Sigmoid colon (tissue), 7 donors: ENCODE measurements at places on chromosomes 11 and 22. TPM values are rescaled to one million over a fixed set of nuclear protein-coding genes. Genes with fewer than 3 reads are reported as not detected.

- DNase-seq, result peak; percentile 92
- no peaks in the 10 kb centered on the region for H3K36me3 ChIP-seq
- no peak overlapping the region for H3K4me3 ChIP-seq
- H3K4me1 ChIP-seq, result no peaks in the 10 kb centered on the region
Measured at GRCh38 chr22:17578136-17578754, 14.9 kb downstream of the SLC25A18 start.

- no peak overlapping the region for H3K4me3 ChIP-seq
- H3K27me3 ChIP-seq, result no peaks in the 10 kb centered on the region
- H3K4me1 ChIP-seq, result no peaks in the 10 kb centered on the region
- no peaks in the 10 kb centered on the region for H3K36me3 ChIP-seq
Measured at GRCh38 chr11:22898036-22898435, 37.8 kb upstream of the CCDC179 start.

- no peaks in the 10 kb centered on the region for H3K4me1 ChIP-seq
- no peaks in the 10 kb centered on the region for H3K36me3 ChIP-seq
- H3K4me3 ChIP-seq, result no peak overlapping the region
- no peak overlapping the region for H3K27ac ChIP-seq
- H3K27me3 ChIP-seq, result no peaks in the 10 kb centered on the region
- no peak for DNase-seq
Measured at GRCh38 chr22:47148510-47148909, 386.1 kb downstream of the TBC1D22A start.

GRCh38 chr11:68997995-68998348 lies 15.1 kb downstream of the MRGPRF start:
- peak; percentile 20 for DNase-seq
- peaks cover 52% of the 10 kb centered on the region for H3K4me1 ChIP-seq
- H3K36me3 ChIP-seq, result no peaks in the 10 kb centered on the region
- H3K27ac ChIP-seq, result peak overlapping the region; percentile 100

DNA sequence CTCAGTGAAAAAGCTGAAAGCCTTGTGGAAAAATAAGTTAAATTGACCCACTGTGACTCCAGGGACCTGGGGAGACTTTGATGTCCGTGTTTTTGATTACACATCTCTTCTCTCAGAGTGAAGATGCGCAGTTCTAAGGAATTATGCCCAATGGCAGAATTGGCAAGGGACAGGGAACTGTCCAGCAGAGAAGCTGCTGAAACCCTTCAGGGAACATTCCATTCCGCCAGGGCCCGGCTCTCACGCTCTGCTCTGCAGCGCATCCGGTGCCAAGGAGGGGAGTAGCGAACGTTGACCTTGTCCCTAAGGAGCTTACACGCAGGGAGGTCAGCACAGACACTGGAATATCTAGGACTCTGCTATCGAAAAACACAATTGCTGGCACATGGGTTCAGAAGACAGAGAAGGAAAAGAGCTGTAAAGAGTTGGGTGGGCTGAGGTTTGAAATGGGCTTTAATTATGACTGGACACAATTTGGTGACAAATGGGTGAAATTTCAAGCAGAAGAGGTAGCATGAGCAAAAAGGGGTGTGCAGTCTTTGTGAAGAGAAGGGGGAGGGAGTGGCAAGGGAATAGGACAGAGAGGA lies 64.5 kb upstream of the B3GAT1 start:
- H3K36me3 ChIP-seq, result no peaks in the 10 kb centered on the region
- no peak overlapping the region for H3K4me3 ChIP-seq
- no peaks in the 10 kb centered on the region for H3K27me3 ChIP-seq
- DNase-seq, result no peak

- no peaks in the 10 kb centered on the region for H3K36me3 ChIP-seq
- DNase-seq, result no peak
- H3K4me3 ChIP-seq, result no peak overlapping the region
- no peak overlapping the region for H3K27ac ChIP-seq
- H3K4me1 ChIP-seq, result no peaks in the 10 kb centered on the region
- H3K27me3 ChIP-seq, result no peaks in the 10 kb centered on the region
Measured at GRCh38 chr11:133619397-133619796, 87.1 kb upstream of the OPCML start.

- peak; percentile 48 for DNase-seq
- H3K27ac ChIP-seq, result no peak overlapping the region
- no peaks in the 10 kb centered on the region for H3K4me1 ChIP-seq
Measured at GRCh38 chr22:44583854-44584253, 85.8 kb upstream of the RTL6 start.

DNA sequence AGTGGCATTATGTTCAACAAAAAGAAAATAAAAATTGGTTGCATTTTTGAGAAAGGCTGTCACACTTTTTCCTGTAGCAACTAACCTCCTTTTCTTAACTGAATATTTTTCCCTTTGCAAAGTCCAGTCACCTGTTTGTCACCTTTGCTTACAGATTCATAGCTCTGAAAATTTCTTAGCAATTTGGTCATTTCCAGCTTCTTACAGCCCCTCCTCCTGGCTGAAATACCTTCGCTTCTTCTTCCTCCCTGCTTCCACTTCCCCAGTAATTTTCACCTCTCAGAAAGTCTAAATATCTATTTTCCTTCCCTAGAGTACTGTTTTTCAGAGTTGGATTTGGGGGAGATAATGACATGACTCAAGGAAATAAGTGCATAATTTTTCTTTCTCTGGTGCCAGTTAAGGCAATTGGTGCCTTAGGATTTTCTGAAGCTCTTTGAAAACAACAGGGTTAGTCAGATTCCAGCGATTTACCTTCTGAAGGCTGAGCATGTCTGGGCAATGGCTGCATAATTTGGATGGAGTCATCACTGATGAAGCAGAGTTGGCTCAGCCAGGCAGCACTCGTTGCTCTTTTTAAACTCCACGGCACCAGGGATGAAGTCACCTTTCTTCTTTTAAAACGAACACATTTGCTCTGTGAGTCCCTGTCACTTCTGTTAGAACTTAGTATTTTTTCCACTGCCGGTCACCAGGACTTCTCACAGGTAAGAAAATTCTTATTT lies 62.1 kb upstream of the AMOTL1 start:
- no peak overlapping the region for H3K27ac ChIP-seq
- H3K27me3 ChIP-seq, result no peaks in the 10 kb centered on the region
- DNase-seq, result no peak
- H3K4me3 ChIP-seq, result no peak overlapping the region
- H3K4me1 ChIP-seq, result no peaks in the 10 kb centered on the region

- H3K27me3 ChIP-seq, result no peaks in the 10 kb centered on the region
- H3K27ac ChIP-seq, result peak overlapping the region; percentile 48
- peaks cover 29% of the 10 kb centered on the region for H3K4me1 ChIP-seq
- no peak overlapping the region for H3K4me3 ChIP-seq
Measured at GRCh38 chr11:79087238-79087960, 353.4 kb downstream of the TENM4 start.

DNA sequence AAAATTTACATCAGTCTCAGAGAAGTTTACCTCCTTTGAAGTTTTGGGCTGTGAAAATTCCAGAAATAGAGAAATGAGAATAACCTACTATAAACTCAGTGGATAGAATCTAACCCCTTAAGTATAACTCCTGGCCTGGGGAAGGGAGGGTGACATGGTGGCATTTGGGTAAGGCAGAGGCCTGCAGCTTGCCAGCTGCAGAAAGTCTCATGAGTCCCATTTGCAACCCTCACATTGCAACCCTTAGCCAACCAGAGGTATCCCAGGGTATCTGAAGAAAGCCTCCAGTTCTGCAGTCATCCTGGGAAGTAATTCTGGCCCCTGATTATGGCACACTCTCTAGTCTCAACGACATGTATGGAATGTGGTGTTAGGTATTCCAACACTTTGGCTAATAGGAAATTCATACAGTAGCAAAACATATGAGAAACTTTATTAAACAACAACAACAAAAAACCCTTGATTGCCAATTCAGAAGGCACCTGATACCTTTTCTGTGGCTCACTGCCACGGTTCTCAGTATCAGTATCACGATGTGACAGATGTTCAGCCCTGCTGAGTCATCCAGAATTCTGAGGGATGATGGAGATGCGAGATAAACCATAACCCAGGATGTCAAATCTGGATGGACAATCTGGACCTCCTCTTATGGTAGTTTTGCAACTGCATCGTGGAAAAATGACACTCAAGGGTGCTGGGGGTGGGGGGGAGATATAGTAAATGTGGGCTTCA lies 743.4 kb downstream of the NELL1 start:
- no peaks in the 10 kb centered on the region for H3K27me3 ChIP-seq
- no peak overlapping the region for H3K27ac ChIP-seq
- no peak overlapping the region for H3K4me3 ChIP-seq
- H3K4me1 ChIP-seq, result no peaks in the 10 kb centered on the region

DNA sequence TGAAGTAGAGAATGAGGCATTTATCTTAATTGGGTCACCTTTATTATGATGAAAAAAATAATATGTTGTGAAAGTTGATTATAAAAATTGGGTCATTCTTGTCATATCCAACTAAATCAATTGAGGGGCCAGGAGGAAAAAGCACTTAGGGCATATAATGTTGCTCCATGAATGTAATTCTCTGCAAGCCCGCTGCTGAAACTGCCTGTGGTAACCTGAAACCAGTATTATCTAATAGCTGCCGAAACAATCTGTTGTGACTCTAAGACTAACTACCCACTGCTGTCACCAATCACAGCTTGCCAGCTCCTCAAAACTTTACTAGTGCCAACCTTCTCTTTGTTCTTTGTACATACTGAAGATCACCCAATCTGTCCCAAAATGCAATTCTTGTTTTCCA lies 115.8 kb downstream of the ATG16L2 start:
- no peak overlapping the region for H3K27ac ChIP-seq
- DNase-seq, result no peak
- H3K4me1 ChIP-seq, result peaks cover 2% of the 10 kb centered on the region
- H3K36me3 ChIP-seq, result no peaks in the 10 kb centered on the region
- no peaks in the 10 kb centered on the region for H3K27me3 ChIP-seq
- H3K4me3 ChIP-seq, result no peak overlapping the region

DNA sequence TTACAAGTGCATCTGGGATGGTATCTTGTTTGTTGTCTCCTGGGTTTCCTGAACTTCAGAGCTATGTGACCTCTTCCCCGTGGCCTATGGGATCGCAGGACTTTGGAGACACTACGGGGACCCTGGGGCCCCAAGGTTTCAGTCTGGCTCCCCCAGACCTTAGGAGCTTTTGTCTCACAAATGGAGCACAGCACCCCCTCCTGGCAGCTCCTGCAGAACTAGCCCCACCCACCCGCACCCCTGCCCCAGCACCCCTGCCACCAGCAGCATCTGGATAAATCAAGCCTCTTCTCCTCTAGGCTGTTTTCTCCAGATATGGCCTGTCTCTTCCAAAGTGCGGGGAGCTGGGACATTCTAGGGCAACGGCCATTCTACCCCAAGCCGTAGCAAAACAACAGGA lies 10.4 kb downstream of the RCOR2 start:
- H3K4me1 ChIP-seq, result peaks cover 22% of the 10 kb centered on the region
- no peak for DNase-seq
- H3K27me3 ChIP-seq, result no peaks in the 10 kb centered on the region
- H3K27ac ChIP-seq, result no peak overlapping the region
- no peak overlapping the region for H3K4me3 ChIP-seq

- no peak overlapping the region for H3K4me3 ChIP-seq
- DNase-seq, result peak; percentile 3
- H3K27ac ChIP-seq, result no peak overlapping the region
- no peaks in the 10 kb centered on the region for H3K27me3 ChIP-seq
- peaks cover 51% of the 10 kb centered on the region for H3K36me3 ChIP-seq
Measured at GRCh38 chr11:12531681-12532080, 142.5 kb upstream of the TEAD1 start.

GRCh38 chr11:106986261-106986660 lies 32.0 kb downstream of the GUCY1A2 start:
- H3K27me3 ChIP-seq, result no peaks in the 10 kb centered on the region
- no peak for DNase-seq
- no peaks in the 10 kb centered on the region for H3K36me3 ChIP-seq
- no peak overlapping the region for H3K4me3 ChIP-seq
- H3K27ac ChIP-seq, result no peak overlapping the region

DNA sequence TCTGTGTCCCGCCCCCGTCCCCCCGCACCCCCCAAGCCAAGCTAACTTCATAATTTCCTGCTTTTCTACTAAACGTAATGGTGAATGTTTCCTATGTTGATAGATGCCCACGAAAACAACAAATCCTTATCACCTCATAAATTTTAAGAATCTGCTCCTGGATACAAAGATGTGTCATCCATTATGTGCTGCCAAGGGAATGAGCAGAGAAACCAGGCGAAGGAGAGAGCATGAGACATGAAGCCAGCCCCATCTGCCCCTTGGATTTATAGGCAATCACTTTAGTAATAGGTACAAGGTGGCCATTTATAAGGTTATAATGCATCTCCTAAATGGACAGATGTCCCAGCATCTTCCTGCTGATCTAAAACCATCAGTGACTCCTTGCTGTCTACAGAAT lies 30.3 kb downstream of the LAYN start:
- H3K27me3 ChIP-seq, result no peaks in the 10 kb centered on the region
- H3K36me3 ChIP-seq, result no peaks in the 10 kb centered on the region
- DNase-seq, result no peak
- H3K4me3 ChIP-seq, result no peak overlapping the region
- peaks cover 12% of the 10 kb centered on the region for H3K4me1 ChIP-seq

- H3K27ac ChIP-seq, result no peak overlapping the region
- no peak for DNase-seq
- no peaks in the 10 kb centered on the region for H3K4me1 ChIP-seq
- no peak overlapping the region for H3K4me3 ChIP-seq
Measured at GRCh38 chr11:128179512-128179911, 407.8 kb downstream of the ETS1 start.

DNA sequence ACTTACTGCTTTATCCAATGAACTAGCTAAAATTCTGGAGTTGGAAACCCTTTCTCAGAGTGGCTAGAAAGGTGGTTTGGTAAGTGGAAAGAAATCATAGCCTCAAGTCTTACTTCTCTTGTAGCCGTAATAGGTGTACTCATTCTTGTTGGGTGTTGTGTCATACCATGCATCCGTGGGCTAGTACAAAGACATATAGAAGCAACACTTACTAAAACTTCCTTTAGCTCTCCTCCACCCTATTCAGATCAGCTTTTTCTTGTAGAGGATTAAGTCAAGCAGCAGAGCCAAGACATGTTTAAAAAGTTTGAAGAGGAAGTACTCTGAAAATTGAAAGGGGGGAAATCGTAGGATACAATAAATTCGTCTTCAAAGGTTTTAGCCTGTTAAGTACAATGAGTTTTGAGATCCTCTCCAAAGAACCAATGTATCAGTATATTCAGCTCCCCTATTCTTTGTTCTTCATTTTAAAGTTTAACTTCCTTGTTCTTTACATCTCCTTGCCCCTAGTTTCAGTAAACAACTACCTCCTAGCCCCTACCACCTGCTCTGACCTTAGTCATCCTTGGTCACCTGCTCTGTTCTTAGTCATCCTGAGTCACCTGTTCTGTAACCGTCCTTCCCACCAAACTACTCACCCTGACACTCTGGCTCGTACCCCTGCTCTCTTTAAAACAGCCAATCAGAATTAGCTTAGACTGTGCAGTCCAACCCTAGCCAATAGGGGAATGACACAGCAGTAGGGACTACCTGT lies 62.1 kb upstream of the DEUP1 start:
- no peaks in the 10 kb centered on the region for H3K27me3 ChIP-seq
- no peak for DNase-seq
- no peaks in the 10 kb centered on the region for H3K36me3 ChIP-seq
- H3K4me1 ChIP-seq, result no peaks in the 10 kb centered on the region

- H3K4me1 ChIP-seq, result no peaks in the 10 kb centered on the region
- H3K27ac ChIP-seq, result no peak overlapping the region
- H3K27me3 ChIP-seq, result no peaks in the 10 kb centered on the region
- no peak for DNase-seq
Measured at GRCh38 chr11:109971184-109971523, 122.0 kb upstream of the ZC3H12C start.

- no peak for DNase-seq
- H3K4me3 ChIP-seq, result no peak overlapping the region
- H3K27me3 ChIP-seq, result no peaks in the 10 kb centered on the region
- H3K27ac ChIP-seq, result no peak overlapping the region
- H3K4me1 ChIP-seq, result no peaks in the 10 kb centered on the region
Measured at GRCh38 chr11:134702827-134703226, 290.8 kb upstream of the B3GAT1 start.

PNPLA3 gene
- total RNA-seq, result not detected

ZP1 gene
- not detected for total RNA-seq

OR52R1 gene
- not detected for total RNA-seq

VSTM5 gene
- not detected for total RNA-seq

YAP1 gene
- 167 TPM for total RNA-seq

APOBEC3A gene
- total RNA-seq, result not detected
